ENCODE measurements at places on chromosomes 2 and 18.

- no peak for DNase-seq
These were observed 155.4 kb downstream of the ARL4C start for GRCh38 chr2:234341306-234341985.

- no peak for DNase-seq
These were observed 212.3 kb downstream of the BCL11A start for GRCh38 chr2:60341151-60341550.

DNA sequence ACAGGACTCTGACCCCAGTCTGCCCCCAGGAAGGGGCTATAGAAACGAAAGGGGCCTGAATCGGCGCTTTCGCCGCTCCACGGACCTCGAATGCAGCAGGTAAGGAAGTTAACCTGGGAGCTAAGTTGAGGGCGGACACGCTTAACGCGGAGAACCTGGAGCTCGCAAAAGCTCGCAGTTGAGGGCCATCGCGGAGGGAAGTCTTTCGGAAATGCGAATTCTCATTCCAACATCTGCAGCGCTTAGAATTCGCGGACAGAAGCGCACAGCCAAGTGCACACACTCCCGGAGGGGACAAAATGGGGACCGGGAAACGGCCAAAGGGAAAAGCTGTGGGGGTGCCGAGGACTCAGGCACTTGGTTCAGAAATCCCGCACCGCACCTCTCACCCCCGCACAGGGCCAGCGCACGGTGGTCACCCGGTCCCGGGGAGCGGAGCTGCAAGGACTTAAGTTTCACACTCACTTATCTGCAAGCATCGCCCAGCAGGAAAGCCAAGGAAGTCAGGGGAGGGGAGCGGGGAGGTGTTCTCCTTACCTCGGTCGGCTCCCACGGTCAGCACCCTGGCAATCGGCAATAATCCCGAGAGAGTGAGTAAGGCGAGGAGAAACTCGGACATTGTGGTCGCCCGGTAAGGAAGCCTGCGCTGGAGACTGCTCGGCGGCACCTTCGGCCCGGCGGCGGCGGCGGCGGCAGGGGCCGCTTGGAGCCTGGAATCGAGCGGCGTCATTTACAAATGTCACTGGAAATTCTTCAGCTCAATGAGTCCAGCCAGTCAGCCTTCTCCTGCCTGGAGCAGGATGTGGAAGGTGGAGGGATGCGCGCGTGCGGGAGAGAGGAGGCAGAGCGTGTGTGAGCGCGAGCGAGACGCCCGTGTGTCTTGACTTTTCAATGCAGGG, 456 bp downstream of the LRP1B start:
- no peak for DNase-seq

GRCh38 chr2:107810734-107811133, 16.0 kb upstream of the RGPD4 start:
- DNase-seq, result no peak

DNA sequence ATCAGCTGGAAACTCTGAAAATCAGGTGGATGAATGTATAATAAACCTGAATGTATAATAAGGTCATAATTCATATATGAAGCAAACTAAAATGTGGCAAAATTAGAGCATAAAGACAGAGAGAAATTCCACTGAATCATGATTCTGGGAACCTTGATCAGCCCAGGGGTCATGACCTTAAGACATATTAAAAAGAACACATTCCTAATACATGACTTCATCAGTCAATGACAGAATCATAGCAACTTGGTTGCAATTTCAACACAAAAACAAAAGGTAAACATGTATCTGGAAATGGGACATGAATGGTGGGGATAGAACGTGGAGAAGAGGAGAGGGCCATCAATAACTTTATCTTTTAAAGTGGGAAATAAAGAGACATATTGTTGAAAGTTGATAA, 17.6 kb downstream of the AFF3 start:
- DNase-seq, result no peak

- no peak for DNase-seq
These were observed 66.1 kb downstream of the ASB1 start for GRCh38 chr2:238492840-238493239.

- no peak for DNase-seq
These were observed 593.4 kb upstream of the NETO1 start for GRCh38 chr18:73461038-73461779.

DNA sequence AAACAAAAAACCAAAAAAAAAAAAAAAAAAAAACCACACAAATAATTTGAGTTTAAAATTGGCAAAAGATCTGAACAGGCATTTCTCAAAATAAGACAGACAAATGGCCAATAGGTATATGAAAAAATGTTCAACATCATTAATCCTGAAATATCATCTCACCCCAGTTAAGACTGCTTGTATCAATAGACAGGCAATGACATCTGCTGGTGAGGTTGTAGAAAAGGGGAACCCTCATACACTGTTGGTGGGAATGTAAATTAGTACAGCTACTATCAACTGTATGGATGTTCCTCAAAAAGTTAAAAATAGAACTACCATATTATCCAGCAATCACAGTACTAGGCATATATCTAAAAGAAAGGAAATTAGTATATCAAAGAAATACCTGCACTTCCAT, 523.1 kb downstream of the XIRP2 start:
- no peak for DNase-seq

DNA sequence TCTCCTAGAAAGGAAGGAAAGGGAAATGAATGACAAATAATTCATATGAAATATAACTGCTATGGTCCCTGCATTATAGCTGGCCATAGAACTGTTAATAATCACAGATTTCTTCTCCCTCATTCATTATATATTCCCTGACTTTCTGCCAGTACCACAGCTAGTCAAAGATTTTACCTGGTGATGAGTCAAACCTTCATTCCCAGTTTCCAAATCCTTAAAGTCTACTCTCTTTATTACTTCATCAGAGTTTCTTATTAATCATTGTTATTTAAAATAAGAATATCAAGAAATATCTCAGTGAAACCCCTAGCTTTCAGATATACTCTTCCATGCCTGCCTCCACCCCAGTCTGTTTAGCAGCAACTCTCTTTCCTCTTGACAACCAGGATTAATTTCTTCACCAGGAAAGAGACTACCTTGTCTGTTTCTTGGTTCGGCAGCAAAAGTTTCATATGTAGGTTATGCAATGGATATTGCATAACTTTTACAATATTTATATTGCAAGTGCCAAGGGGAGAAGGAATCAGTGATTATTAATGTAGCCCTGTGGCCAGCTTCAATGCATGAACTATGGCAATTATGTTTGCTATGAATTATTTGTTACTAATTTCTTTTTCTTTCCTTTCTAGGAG, 533.8 kb downstream of the FBXO15 start:
- no peak for DNase-seq

- DNase-seq, result no peak
These were observed 33.1 kb upstream of the REG3G start for GRCh38 chr2:78992451-78992806.

- DNase-seq, result no peak
These were observed 262.7 kb upstream of the SPOPL start for GRCh38 chr2:138238908-138239307.

- no peak for DNase-seq
These were observed 122.6 kb downstream of the CABLES1 start for GRCh38 chr18:23257686-23258565.

- no peak for DNase-seq
These were observed 34.3 kb upstream of the GPD2 start for GRCh38 chr2:156401861-156402260.

- DNase-seq, result no peak
These were observed 211.0 kb downstream of the HAUS1 start for GRCh38 chr18:46315161-46315560.

- peak; percentile 74 for DNase-seq
These were observed 96.5 kb upstream of the SERTAD2 start for GRCh38 chr2:64750001-64750816.

GRCh38 chr18:5250603-5251002, 44.9 kb downstream of the ZBTB14 start:
- no peak for DNase-seq

- DNase-seq, result no peak
These were observed 126.2 kb upstream of the GPC1 start for GRCh38 chr2:240309214-240309613.

DNA sequence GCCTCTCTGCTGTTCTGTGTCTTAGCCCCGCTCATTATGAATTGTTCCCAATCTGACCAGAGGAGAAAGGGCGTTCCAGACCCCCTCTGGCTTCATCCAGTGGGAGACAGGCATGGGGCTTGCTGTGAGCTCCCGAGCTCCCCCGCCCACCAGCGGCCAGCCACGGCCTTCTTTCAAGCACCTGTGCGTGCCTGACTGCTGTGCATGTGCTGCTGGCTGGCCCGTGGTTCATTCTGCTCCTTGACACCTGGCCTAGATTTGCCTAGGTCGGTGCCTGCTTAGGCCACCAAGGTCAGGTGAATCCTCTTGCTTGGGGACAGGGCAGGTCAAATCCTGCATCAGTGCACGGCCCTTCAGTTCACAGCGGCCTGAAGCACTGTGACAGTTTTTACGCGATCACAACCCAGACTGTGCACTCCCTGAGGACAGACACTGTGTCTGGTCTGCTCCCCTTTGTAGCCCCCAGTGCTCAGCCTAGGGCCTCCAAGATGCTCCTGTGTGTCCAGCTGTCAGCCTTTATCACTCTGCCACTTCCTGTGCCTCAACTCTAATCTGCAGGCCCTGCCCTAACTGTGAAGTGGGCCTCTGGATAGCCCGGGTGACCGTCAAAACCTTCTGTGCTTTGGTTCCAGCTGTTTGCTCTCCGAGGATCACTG, 3.6 kb upstream of the LPIN1 start:
- DNase-seq, result no peak

GRCh38 chr2:145314119-145314633, 794.3 kb upstream of the ZEB2 start:
- no peak for DNase-seq

- peak; percentile 87 for DNase-seq
These were observed 1.7 kb upstream of the POLR2D start for GRCh38 chr2:127859712-127860085.

DNA sequence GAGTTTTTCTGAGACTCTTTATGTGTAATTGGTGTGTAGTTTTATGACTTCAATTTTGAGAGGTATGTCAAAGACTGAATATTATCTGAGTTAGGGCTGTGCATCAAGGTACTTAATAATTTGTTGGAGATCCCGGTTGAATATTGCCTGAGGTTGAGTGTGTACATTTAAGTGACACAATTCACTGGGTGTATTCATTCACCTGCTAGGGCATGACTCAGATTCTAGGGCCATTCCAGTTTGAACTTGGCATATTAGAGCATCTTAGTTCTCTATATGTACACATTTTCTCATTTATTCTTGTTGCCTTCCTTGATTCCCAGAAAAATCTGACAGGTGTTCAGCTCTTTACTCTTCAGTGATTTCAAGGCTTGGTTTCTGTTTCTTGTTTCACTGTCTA, 12.5 kb downstream of the MAP4K4 start:
- DNase-seq, result no peak

DNA sequence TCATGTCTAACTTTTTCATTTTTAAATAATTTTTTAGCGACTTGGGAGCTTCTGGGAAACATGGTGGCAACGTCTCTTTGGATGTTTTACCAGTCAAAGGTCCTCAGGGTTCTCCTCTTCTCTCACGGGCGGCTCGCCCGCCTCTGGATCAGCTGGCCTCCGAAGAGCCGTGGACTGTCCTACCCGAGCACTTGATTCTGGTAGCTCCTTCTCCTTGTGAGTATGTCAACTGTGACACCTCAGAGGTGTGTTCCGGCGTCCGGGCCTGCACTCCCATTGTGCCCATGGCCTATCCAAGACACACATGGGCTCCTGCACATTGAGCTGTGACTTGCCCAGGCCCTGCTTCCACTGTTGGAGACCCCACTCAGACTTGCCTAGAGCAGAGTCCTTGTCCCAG, 104.3 kb downstream of the CEP192 start:
- no peak for DNase-seq

GRCh38 chr2:150733051-150733618, 245.7 kb upstream of the RND3 start:
- DNase-seq, result no peak

DNA sequence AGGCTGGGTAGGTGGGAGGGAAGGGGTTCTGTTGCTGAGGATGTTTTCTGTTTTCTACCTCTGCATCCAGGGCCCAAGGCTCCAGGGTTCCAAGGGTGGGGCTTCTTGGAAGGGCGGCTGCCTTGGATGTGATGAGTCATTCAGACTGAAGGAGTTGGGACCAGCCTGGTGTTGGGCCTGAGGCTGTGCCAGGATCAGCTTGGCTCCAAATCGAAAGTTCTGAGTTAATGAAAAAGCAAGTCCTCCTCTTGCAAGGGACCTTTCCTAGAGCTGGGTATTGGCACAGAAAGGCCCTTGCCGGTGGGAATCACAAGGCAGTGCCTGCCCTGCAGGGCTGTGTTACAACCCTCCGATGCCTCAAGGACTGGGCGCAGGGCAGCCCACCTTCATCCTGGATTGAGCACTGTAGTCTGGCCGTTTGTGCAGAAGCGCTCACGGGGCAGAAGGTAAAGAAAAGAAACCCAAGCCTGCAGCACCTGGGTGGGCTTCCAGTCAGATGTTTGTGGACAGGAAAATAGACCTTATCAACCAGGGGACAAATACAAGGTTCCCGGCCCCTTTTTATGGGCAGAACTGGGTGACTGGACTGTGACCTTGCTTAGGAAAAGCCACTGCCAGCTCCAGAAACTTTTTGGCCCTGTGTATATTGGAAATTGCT, 52.5 kb upstream of the MCFD2 start:
- no peak for DNase-seq

Measured in activated effector memory CD4-positive, alpha-beta T cell treated with anti-CD3 and anti-CD28 coated beads, Interleukin-2, amount 50 U/mL, for 16 hours (primary cell).